Glomerular endothelial cell (primary cell): ENCODE measurements at places on chromosomes 7 and 10. TPM values are rescaled to one million over a fixed set of nuclear protein-coding genes. Genes with fewer than 3 reads are reported as not detected.

DNA sequence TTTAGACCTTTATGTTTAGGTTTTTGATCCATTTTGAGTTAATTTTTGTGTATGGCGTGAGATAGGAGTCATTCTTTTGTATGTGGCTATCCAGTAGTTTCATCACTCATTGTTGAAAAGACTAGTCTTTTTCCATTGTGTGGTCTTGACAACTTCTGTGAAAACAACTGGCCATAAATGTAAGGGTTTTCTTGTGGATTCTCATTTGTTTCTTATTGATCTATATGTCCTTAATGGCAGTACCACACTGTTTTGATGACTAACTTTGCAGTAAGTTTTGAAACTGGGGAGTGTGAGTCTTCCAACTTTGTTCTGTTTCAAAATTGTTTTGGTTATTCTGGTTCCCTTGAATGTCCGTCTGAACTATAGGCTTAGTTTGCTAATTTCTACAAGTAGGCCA is 16.3 kb downstream of the SEPTIN7 start:
- no peak for DNase-seq

GRCh38 chr7:102978284-102978683 is 65.5 kb downstream of the LRRC17 start:
- no peak for DNase-seq

DNA sequence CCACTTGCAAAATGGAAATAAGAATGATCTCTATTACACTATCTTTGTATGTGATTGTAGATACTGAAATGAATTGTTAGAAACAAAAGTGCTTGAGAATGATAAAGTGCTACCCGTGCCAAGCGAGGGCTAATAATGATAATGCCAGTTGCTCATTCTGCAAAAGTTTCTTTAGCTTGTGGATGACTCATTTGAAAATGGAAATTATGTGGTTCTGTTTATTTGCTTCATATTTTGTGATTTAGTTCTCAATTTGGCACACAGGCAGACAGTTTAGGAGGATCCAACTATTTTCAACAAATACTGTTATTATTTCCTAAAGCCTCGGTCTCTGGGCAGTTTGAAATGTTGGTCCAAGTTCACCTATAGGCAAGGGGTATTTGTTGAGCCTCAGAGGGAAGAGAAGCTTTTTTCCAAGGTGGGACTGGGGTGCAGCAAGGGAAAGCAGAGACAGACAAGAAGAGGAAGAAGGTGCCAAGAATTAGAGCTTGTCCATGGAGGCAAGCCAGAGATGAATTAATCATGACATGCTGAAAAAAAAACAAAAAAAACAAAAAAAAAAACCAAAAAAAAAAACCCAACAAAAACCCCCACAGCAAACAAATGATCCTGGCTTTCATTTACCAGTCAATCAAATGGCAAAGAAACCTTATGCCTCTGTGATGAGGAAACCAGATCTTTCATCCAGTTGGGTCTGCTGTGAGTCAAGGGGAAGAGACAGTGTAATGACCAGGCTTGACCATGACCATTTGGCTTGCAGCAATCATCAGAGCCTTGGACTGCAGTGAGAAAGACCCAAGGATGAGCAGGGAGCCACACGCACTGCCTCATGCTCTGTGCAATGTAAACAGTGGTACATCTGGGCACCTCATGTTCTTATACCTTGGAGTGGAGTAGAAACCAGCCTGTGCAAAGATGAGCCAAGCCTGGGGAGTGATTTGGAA is 285.0 kb upstream of the HABP2 start:
- DNase-seq = no peak

LRRN3 gene
- total RNA-seq = 0.05 and 0.76 TPM in 2 replicates

GRCh38 chr7:145860809-145861208 is 255.8 kb upstream of the CNTNAP2 start:
- DNase-seq = no peak

DNA sequence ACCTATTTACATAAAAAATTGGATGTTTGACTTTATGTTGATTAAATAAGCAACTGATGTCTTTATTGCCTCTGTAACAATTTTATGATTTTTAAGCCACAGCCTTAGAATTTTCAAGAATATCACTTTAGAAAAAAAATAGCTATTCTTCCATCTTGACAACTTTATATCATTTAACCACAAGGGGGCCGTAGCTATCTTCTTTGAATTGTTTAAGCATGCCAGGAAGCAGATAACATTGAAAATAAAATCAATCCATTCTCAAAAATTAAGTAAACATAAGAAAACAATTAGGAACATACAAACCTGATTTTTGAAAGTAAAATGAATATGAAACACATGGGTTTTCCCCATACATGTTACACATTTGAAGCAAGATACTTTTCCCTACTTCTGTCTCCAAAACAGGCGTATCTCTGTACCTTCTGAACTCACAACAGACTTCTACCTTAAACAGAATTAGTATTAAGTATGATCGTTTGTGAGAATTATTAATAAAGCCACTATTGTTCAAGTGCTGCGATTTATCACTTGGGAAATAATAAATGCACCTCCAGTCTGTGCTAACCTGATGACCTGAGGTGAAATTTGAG is 209.0 kb downstream of the CACNA2D1 start:
- DNase-seq = peak; percentile 33

- no peak for DNase-seq
Observed at GRCh38 chr7:44353668-44354067, 28.3 kb upstream of the CAMK2B start.

- DNase-seq = peak; percentile 54
Observed at GRCh38 chr10:74924251-74924963, 98.0 kb downstream of the KAT6B start.

DNA sequence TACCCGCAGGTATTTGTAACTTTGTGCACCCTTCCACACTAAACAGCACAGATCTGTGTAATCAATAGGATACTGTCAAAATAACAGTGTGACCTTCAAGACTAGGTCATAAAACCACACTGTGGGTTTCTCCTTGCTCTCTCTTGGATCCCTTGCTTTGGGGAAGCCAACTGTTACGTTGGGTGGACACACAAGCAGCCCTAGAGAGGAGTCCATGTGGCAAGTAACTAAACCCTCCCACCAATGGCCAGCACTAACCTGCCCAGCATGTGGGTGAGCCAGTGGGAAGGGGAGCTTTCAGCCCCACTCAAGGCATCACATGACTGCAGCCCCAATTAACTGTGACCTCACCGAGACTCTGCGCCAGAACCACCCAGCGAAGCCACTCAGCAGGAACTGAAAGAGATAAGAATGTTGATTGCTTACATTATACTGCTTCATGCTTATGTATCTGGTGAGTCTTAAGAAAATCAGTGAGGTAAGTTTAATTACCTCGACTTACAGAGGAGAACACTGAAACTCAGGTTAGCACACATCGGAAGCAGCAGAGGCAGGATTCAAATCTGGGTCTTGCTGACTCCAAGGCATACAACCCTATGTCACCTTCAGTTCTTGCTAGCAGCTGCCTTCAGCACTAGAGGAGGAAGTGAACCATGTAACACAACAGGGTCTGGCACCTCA is 9.4 kb upstream of the ZC3HAV1 start:
- no peak for DNase-seq

- no peak for DNase-seq
Observed at GRCh38 chr7:45031829-45032228, 31.8 kb downstream of the CCM2 start.
